ENCODE measurements at places on chromosomes 11 and 22.

- no peak for DNase-seq
Observed at GRCh38 chr22:32957200-32957803, 100.9 kb downstream of the SYN3 start.

DNA sequence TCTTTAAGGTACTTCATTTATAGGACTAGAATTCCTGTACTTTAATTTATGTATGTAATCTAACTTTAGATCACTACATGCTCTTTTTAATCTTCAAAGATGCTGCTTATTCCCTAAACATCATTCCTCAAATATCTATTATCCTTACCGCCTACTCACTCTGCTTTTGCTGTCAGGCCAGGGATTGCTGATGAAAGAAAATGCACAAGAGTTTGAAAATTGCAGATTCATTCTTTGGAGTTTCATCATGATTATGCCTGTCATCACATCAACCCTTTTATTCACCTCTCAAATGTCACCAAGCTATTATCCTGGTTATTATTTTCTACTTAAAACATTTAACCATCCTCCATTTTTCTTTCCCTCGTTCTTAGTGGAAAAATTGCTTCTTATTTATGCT lies 802.7 kb downstream of the METTL15 start:
- no peak for DNase-seq

DNA sequence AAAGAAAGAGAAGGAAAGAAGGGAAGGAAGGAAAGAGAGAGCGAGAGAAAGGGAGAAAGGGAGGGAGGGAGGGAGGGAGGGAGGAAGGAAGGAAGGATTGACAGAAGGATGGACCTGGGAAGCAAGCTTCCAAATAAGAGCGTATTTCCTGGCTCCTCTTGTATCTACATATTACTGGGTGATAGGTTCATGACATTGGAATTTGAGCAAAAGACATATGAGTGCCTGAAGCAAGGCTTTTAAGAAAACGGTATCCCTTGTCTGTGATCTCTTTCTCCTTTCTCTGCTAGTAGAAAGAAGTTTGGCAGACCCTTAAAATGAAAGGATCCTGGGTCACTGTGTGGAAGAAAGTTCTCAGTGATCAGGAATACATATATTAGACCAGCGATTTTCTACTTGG lies 932.2 kb upstream of the CCDC90B start:
- DNase-seq: no peak

- DNase-seq: no peak
Observed at GRCh38 chr11:96990914-96991313, 601.1 kb downstream of the JRKL start.

DNA sequence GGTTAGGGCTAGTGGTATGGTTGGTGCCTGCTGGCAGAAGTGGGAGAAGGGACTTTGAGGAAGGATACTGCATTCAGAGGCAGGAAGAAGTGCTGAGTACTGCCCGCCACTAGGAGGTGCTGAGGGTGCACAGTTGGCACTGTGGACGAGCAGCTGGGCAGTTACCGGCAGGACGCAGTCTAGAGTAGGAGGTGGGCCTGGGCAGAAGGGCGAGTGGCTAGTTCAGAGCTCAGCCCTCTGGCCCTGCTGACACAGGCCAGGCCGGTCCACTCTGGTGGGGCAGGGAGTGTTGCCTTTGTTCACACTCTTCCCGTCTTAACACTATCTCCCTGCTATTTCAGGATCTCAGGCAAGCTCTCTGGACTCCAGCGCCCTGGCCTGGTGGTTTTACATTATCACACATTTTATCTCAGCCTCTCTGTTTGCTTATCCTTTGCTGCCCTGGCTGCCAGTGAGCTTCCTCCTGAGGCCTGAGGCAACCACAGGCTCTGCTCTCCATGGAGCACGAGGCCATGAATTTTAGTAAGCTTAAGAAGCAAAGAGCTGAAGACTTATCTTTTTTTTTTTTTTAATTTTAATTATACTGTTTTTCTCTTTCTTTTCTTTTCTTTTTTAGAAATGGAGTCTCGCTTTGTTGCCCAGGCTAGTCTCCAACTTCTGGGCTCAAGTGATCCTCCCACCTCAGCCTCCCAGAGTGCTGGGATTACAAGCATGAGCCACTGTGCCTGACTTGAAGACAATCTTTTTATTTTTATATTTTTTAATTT lies 26.9 kb downstream of the SNAP29 start:
- peak; percentile 83 for DNase-seq

GRCh38 chr11:62842171-62842741 lies 2.9 kb upstream of the WDR74 start:
- DNase-seq: peak; percentile 37

DNA sequence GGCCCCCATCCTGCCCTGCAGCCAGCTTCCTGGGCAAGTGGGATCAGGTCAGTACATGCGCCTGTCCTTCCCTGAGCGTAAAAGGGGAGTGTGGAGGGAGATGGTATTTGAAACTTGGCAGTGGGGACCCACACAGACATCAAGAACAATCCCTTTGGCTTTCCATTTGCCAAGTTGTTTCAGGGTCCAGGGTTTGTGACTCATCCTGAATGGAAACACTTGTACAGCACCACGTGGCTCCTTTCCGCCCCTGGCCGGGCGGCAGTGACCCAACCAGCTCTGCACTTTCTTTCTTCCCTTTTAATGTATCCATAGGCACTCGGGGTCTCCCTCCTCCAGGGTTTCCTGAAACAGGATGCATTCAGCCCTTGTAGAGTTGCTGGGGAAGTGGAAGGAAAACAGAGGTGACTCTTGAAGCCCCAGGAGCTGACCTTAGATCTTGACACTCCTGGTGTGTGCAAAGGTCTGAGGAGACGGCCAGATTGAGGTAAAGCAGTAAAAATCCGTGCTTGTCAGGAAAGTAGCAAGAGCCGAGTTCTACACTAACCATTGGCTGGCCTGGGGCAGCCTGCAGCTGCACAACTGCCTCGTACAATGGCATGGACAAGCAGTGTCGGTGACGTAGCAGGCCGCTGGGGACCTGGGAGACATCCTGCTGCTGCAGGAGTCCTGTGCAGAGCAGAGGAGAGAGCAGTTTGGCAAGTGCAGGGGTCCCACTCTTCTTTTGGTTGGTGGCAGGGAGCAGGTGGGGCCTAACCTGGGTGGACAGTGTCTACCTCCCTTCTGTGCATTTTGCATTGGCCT lies 189.8 kb downstream of the SNX19 start:
- DNase-seq: no peak

- no peak for DNase-seq
Observed at GRCh38 chr11:23124996-23125395, 264.7 kb upstream of the CCDC179 start.

GRCh38 chr22:34502821-34503220 lies 563.1 kb upstream of the ISX start:
- no peak for DNase-seq

DNA sequence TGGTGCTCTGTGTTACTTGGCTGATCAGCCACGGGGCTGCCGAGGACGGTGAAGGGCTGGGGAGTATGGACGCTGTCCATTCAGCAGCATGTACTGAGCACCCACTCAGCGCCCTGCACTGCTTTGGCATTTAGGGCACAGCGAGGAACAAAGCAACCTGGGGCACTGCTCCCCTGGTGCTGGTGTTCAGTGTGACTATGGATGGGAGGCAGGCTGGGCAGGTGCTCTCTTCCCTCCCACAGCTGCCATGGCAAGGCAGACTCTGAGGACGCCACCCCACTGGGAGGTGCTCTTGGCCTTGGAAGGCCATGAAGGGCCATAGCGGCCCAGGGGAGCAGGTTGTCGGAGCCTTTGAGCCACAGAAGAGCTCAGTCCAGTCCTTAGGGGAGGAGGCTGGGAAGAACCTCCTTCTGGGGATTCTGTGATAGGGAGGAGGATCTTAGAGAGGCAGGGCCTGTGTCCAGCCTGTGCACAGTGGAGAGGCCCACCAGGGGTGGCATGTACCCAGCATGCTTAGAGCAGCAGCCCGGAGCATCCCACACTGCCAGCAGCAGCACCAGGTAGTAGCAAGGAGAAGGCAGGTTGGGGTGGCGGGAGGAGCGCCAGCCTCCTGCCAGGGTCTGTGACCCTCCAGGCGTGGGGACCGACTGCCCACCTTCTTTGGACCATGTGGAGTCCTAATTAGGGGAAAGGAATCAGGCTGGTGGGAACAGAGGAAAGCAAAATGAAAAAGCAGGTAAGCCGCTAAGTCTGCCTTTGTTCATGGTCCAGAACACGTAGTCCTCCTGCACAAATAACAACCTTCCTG lies 141.8 kb downstream of the MPPED1 start:
- no peak for DNase-seq
